ENCODE measurements at places on chromosomes 12 and 14.

- DNase-seq, result no peak
Observed at GRCh38 chr12:105158876-105159275, 51.3 kb downstream of the WASHC4 start.

DNA sequence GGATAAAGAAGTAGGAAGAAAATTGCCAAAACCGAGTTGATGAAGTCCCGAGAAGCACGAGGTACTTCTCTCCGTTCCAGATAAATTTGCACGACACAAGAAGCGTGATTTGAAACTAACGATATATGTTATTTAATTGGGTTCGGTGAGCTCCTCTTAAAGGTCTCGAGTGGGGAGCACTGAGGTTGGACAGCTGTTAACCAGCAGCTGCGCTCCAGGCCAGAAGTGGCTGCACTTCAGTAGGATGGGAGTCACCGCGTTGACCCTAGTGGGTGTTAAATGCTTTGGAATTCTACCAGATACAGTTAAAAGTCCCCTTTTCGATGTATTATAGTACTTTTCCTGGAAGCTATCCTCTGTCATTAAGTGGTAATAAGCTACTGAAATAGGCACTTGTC, 953 bp upstream of the DCAF5 start:
- DNase-seq, result no peak

GRCh38 chr12:124609041-124609989, 41.9 kb upstream of the NCOR2 start:
- DNase-seq, result no peak

DNA sequence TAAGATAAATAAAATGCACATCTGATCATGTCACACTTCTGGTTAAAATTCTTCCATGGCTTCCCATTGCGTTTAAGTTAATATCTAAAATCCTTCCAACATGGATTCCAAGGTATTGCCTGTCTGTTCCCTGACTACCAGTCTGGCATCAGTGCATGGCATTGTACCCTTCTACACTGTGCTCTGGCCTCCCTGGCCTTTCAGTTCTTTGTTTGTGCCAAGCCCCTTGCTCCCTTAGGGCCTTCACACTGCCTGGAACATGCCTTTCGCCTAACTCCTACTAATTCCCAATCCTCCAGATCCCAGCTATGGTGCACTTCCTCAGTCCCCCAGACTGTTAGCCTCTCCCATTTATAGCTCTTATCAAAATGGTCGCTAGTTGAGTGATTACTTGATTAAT, 6.3 kb downstream of the CIPC start:
- no peak for DNase-seq

- DNase-seq, result no peak
Observed at GRCh38 chr14:104249706-104250105, 111.3 kb downstream of the KIF26A start.

DNA sequence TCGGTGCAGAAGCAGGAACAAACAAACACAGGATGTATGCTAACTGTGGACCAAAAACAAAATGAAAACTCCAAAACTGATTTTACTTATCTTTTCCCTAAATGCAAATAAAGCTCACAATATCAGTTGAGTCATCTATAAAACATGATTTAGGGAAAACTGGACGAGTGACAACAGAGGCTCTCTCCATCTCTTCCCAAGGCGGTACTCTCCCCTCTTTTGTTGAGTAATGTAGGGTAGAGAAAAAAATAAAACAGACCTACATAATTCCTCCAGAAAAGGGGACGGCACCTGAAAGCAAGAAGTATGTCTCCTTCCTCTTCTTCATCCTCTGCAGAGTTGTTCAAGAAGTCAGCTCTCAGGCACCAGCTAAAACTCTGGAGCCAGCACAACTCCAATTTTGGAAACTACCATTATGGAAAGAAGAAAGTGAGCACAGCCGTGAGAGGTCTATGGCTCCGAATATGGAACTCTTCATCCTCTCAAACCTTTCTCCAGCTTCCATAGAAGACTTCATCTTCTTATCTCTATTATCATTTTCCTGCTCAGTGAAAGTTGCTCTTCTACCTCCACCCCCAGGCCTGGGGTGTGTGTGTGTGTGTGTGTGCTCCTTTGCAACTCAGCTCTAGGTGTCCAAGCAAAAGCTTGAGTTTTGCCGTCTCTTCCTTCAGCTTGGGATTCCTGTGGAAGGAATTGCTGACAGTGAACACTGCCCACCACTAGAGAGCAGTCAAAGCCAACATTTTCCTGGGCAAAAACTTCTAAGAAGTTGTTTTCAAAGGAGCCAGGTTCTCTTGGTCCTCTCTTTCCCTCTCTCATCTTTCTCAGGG, 155.4 kb downstream of the DIO2 start:
- DNase-seq, result peak; percentile 40

DNA sequence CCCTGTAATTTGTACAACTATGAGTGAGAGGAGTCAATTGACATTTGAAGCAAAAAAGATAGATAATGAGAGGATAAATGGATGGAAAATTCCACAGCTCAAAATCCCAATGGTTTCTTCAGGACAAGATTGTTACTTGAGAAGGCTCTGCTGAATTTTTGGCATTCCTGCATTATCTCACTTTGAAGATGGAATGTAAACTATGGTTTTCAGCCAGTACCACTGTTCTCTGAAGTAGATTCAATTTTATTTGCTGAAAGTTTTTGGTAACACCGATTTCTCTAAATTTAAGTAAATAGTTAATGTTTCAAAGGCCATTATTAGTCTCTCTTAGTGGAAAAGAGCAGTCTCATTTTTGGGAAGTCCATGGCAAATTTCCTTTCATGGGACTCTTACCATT, 121.9 kb upstream of the SLC38A2 start:
- DNase-seq, result no peak

GRCh38 chr14:65704437-65704836, 291.9 kb downstream of the FUT8 start:
- no peak for DNase-seq

GRCh38 chr12:113740699-113741098, 225.4 kb downstream of the RBM19 start:
- no peak for DNase-seq

DNA sequence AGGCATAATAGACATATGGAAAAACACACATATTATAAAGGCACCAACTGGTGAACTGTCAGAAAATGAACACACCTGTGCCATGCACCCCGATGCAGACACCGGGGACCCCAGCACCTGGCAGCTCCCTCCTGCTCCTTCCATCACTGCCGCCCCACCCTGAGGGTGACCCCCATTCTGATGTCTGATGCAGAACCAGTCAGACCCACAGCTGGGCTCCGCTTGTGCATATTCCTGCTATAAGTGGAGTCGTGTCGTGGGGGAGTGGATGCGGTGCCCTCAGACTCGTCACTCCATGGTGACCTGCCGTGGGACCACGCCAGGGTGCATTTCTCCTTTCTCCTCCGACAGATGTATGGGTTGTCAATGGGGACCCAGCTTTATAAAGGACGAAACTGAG, 45.7 kb upstream of the MEG3 start:
- no peak for DNase-seq
